Large intestine (tissue), 12 donors: ENCODE measurements at places on chromosomes 13 and 19. TPM values are rescaled to one million over a fixed set of nuclear protein-coding genes. Genes with fewer than 3 reads are reported as not detected.

Gene SH2D3A
- 26.3 TPM for polyA plus RNA-seq

Gene CCDC61
- 13.2 TPM for polyA plus RNA-seq

DNA sequence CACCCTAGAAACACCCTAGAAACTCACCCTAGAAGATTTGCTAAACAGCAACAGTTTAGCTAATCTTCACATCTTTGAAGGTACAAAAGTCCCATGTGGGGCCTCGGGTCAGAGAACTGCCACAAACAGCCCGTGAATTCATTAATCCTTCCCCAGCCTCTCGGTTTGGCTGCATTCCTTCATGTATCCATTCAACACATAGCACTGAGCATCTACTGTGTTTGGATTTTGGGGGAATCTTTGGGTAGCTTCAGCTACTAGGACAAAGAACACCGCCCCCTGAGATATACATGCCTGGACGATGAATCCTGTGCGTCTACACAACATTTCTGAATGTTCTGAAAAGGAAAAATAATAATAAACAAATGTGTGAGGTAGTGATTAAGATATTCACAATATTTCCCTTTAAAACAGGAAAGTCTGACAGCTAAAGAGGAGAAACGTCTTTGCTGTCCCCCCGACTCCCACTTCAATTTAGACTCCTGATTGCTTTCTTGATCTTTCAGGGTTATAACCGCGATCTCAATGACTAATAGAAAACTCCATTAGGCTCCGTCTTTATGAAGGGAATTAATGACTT is 63.5 kb downstream of the ALOX5AP start:
- no peak overlapping the region for H3K27ac ChIP-seq
- DNase-seq, result peak; percentile 38
- H3K36me3 ChIP-seq, result no peaks in the 10 kb centered on the region
- H3K4me1 ChIP-seq, result peaks cover 13% of the 10 kb centered on the region
- H3K27me3 ChIP-seq, result peaks cover 7% of the 10 kb centered on the region

DNA sequence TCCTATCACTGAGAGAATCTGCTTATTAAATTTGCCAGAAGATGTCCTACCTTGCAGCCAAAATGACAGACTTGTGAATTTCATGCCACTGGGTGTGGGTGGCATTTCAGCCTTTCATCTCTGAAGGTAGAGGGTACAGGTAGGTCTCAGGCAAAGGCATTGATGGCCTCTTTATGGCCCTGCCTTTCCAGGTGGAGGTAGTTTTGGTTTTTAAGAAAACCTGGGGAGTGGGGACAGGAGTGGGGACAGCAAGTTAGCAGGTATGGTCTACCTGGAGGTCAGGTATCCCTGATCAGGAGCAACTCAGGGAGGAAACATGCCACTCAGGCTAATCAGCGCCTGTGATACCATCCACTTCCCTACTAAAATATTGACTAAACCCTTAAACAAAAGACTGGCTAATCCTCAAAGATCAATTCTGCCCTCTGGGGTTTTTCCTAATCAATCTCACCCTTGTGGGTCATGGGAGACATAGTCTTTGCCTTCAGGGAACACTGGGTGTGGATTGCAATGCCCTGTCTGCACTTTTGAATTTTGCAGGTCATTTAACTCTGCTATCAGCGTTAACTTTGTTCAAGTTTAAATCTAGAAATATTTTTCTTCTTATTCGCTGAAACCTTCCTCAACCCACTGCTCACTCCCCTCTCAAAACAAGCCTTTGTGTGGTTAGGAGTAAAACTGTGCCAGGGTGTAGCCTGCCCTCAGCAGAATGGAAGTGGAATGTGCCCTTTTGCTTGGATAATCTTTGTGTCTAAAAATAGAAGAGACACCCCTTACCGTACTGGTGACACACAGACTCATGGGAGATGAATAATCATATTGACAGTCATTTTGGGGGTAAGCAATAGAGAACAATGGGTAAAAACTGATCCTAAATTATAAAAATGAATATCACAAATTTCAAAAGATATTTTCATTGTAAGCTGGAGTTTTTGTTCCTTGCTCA is 233.7 kb downstream of the COG6 start:
- no peaks in the 10 kb centered on the region for H3K36me3 ChIP-seq
- DNase-seq, result no peak
- no peaks in the 10 kb centered on the region for H3K4me1 ChIP-seq
- no peak overlapping the region for H3K27ac ChIP-seq
- H3K27me3 ChIP-seq, result no peaks in the 10 kb centered on the region

DNA sequence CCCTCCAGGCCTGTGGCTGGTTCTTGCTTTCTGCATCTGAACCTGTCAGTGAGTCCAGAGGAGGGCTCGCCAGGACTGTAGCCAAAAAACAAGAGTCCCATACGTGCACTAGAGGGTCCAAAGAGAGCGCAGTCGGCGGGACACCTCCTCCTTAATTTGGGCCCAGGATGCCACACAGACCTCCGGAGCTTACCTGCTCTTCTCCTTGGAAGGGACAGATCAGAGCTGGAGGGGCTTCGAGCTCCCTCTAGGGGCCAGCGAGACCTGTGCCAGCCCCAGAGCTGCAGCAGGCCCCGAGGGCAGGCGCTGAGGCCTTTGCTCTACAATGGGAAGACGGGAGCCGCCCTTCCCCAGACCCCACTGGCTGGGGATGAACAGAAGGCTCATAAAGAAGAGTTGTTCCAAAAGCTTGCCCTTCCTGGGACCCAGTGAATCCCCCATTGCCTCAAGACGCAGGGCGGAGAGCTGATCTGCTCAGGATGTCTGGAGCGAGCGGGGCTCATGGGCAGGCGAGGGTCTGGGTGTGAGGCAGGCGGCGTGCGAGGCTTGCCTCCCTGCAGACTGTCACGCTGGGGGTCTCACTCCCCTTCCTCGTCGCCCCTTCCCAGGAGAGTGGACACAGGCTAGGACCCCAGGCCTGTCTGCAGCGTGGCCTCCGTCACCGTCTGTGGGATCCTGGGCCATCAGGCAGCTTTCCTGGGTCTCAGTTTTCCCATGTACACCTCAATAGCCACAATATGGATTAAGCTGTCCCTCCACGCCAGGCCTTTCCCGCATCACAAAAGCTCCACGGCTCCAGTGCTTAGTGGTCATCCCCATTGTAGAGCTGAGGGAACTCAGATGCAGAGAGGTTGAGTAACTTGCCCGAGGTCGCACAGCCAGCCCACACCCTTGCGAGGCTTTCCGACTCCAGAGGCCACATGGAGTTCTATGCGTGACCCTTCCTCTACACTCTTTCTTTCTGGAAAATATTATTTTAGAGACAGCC is 46.9 kb upstream of the VSTM2B start:
- H3K27me3 ChIP-seq, result no peaks in the 10 kb centered on the region
- H3K27ac ChIP-seq, result no peak overlapping the region
- H3K36me3 ChIP-seq, result no peaks in the 10 kb centered on the region
- DNase-seq, result no peak
- no peak overlapping the region for H3K4me3 ChIP-seq
- no peaks in the 10 kb centered on the region for H3K4me1 ChIP-seq

- no peak overlapping the region for H3K4me3 ChIP-seq
- no peaks in the 10 kb centered on the region for H3K4me1 ChIP-seq
- no peak overlapping the region for H3K27ac ChIP-seq
- no peaks in the 10 kb centered on the region for H3K36me3 ChIP-seq
These were observed 155.5 kb upstream of the VSTM2B start for GRCh38 chr19:29370276-29370675.

DNA sequence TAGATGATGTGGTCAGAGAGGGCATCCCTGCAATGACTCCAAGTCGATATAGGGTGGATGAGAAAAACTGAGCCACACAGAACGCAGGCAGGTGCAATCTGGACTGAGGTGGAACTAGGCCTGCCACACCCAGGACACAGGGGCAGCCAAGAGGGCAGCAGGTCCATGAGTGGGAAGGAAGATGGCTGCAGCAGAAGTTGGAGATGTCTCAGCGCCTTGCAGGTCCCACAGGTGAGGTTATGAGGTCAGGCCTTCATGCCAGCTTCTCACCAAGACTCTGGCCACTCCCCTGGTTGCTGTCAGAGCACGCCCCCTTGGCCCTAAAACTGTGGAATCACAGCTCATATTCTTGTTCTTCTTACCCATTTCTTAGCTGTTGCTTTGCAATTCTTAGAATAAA is 147.7 kb upstream of the VSTM2B start:
- H3K4me3 ChIP-seq, result no peak overlapping the region
- no peak for DNase-seq
- H3K4me1 ChIP-seq, result no peaks in the 10 kb centered on the region
- H3K27me3 ChIP-seq, result no peaks in the 10 kb centered on the region
